ENCODE measurements at places on chromosomes 1 and 21.

GRCh38 chr1:31615414-31615813 is 2.1 kb upstream of the HCRTR1 start:
- DNase-seq, result no peak

- DNase-seq, result no peak
Observed at GRCh38 chr1:43754892-43755291, 47.6 kb downstream of the ST3GAL3 start.

- DNase-seq, result no peak
Observed at GRCh38 chr21:39084979-39085729, 98.1 kb downstream of the PSMG1 start.

DNA sequence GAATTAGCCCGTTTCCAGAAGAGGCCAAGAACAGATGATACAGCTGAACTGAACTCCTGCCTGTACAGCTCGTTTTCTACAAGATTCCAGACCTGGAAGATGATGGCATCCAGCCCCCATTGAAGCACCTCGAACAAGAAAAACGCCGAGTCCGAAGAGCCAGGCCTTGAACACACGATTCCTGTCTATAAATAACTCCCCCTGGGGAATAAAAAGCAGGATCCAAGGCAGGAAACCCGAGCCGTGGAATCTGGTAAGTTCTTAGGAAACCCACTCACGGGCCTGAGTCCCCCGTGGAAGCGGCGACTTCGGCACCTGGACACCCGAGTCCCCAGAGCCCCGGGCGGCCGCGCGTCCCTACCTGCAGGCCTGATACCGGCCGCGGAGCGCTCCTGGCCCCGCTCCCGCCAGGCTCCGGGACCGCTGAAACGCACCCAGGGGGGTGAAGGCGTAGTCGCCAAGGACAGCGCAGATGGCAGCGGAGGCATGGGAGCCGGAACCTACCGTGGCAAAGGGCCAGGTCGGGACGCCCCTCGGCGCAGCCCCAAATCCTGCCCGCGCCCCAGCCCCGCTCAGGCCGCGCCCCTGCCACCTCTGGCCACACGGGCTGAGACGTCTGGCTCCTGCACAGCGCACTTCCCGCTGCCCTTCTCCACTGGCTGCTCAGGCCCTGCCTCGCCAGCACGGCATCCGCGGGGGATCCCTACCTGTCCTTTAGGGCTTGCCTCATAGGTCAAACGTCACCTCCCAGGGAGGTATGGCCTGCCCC is 14.0 kb upstream of the HLCS start:
- DNase-seq, result no peak

DNA sequence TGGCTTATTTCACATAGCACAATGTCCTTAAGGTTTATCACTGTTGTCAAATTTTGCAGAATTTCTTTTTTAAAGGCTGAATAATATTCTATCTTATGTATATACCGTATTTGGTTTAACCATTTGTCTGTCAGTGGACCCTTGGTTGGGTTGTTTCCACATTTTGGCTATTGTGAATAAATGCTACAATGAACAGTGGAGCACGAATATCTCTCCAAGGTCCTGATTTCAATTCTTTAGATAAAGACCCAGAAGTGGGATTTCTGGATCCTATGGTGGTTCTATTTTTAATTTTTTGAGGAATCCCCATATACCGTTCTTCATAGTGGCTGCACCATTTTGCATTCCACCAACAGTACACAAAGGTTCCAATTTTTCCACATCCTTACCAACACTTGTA is 5.8 kb upstream of the ZBTB17 start:
- DNase-seq, result no peak

- DNase-seq, result no peak
Observed at GRCh38 chr1:71956613-71957285, 325.6 kb downstream of the NEGR1 start.

GRCh38 chr1:25034736-25035522 is 104.9 kb upstream of the RUNX3 start:
- DNase-seq, result no peak

DNA sequence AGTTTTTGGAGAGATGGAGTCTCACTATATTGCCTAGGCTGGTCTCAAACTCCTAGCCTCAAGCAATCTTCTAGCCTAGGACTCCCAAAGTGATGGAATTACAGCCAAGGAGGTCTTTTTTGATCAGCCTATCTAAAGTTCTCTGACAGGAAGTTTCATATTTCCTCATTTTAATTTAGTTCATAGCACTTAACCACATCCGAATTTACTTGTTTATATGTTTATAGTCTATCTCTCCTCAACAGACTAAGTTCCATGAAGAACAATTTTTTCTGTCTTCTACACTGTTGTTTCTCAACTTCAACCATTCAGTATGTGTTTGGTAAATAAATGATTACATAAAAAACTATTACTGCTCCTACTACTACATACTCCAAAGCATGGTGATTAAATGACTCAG is 47.9 kb downstream of the GON4L start:
- no peak for DNase-seq

DNA sequence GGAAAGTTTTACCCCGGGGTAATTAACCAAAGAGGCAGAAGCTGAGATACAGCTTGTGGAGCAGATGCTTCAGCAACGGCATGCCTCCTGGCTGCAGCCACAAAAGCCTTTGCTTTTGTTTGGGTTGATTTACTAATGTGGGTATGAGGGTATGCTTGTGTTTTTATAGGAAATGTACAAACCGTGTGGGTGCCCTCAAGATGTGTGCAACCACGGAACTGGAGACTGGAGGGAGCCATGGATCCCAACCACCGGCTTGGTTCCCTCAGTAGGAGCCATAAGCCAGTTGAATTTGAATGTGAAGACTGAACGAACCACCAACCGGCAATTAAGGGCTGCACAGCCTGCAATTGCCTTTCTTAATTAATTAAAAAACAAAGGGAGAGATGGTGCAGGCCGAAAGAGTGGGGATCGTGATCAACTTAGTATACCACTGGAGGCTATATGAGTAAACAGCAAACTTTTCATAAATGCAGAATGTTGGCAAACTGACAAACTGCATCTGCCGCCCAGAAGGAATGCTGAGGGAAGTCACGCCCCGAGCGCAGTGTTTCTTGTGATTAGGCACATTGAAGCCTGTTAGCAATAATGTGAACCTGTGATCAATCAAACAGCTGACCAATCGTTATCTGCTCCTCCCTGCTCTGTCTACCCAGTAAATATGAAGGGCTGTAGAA is 104.1 kb downstream of the DISP1 start:
- DNase-seq, result no peak

DNA sequence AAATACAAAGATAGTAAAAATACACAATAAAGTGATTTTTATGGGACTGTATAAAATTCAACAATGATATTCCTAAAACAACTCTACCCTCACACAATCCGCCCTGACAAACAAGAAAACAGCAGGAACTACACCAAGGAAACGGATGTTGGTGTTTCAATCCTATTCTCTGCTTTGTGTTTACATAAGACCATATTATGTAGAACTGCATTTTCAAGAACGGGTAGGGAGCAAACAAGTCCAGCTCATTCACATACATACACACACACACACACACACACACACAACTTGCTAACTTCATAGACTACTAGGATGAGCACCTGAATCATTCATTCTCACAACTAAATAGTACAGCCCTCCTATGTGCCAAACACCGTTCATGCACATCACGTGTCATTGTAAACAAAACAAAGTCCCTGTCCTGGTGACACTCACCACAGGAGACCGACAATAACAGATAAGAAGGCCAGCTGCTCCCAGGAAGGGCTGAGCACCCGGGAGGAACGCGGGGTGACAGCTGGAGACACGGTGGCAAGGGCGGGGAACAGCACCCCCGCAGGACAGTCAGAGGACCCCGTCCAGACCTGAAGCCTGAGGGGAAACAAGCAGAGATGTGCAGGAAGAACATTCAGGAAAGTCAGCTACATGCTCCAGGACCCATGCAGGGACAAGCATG is 43.0 kb downstream of the NPHP4 start:
- no peak for DNase-seq

- DNase-seq, result no peak
Observed at GRCh38 chr1:231421546-231421970, 529 bp downstream of the EGLN1 start.

- DNase-seq, result no peak
Observed at GRCh38 chr1:116126281-116126680, 15.1 kb downstream of the MAB21L3 start.

GRCh38 chr1:208227366-208227765 is 16.8 kb downstream of the PLXNA2 start:
- DNase-seq, result no peak

DNA sequence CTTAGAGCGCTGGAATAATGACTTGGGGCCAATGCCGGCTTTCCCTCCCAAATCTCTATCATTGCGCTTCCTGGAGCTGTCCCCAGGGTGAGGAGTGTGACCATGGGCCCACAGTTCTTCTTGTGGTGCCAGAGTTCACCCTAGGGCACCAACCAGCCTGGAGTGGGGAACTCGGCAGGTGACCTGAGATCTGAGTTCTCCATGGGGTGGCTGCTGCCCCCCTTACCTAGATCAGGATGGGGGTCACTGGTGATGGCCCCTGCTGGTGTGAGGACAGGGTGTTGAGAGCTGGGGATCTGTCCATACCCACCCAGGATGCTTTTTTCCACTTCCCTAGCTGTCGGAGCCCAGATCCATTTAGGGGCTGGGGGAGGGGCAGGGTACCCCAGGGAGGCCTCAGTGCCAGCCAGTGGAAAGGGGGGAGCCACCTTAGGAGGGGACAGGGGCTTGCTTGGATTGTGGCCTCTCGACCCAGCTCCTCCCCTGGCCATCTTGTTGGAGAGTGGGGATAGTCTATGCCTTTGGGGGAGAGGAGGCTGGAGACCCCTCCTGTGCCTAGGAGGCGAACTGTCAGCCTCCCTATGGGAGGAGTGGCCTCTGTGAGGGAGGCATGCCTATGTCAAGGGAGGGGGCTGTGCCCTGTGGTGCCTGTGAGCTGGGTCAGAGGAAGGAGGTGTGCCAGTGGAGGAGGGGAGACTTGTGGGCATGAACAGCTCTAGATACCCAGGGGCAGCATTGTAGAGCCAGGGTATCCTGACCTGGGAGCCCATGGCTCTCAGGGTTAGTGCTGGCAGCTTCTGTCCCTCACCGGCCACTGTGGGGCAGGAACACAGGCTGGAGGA is 1.7 kb downstream of the FOXO6 start:
- DNase-seq, result no peak

GRCh38 chr21:36749935-36750575 is 51.1 kb downstream of the SIM2 start:
- DNase-seq, result no peak

DNA sequence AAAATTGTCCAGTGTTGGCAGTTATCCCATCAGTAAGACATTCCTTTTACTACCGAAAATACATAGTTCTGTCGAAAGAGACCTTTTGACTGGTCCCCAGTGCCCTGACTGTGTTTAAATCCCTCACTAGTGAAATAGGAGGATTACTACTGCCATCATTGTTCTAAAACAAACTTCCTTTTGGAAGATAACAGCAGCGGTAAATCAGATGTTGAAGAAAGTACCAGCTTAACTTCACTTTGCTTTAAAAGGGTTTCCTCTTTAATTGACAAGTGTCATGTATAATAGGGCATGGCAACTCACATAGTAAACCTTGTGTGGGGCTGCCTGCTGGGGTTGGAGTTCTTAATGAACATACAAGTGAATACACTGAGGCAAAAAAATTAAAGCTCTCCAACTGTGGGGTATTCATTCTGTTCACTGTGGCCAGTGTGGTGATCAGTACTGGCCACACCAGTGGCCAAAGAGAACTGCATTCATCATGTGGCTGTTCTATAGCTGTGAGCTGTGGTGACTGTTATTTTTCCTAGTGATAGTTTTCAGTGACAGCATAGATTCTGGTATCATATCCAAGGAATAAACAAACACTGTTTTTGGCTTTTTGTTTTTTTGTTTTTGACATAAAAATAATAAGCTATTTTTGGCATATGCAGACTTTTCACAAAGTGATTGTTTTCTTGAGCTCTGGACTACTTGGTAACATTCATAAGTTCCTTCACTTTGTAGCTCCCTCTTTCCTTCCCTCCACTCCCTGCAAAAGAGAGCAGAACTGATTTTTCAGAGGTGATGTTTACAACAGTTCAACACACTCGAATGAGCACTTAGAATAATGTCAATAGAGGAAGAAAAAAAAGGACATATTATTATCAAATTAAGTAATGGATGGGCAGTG is 74.5 kb downstream of the NFIA start:
- no peak for DNase-seq

DNA sequence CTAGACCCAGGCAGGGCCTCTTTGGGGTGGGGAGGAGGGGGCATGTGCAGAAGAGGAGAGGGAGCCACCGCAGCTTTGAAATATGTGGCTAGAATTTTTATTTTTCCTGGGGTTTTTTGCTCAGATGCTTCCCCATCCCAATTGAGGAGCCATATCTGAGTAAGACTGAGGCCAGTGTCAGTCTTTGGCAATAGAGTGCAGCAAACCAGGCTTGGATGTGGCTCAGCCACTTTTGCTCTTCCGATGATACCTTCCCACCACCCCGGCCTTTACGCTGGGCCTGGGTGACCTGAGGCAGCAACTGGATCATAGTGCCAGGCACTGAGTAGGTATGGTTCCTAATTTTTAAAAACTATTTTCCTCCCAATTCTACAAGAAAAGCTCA is 36.9 kb downstream of the KIAA1614 start:
- DNase-seq, result no peak

DNA sequence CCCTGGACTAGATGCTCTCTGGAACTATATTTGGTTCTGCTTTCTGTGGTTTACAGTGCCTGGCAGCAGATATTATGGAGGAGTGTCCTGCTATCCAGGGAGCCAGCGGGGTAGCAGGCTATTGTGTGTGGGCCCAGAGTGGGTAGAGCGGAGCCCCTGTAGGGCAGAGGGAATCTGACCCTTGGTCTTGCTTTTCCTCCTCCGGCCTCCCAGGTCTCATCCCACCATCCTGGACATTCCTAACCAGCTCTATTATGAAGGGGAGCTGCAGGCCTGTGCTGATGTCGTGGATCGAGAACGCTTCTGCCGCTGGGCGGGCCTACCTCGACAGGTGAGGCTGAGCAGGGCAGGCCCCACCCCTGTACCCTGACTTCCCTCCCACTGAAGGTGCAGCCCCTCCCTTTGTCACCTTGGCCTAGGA is 9.1 kb downstream of the RHOC start:
- DNase-seq, result no peak

DNA sequence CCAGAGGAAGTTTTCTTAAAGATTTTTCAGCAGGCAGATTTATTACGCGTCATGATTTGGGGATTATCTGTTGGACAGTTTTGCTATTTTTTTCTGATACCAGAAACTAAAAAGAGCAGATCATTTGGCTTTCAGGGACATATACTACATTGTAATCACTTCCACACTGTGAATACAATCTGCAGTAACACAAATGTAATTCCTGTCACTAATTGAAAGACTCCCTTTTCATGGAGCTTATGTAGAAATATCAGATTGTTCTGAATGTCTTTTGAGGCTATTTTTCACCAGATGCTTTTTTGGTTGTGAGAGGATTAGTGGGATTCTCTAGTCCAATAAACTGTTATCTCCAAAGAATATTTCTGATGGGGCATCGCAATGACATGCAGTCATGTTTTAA is 464.2 kb downstream of the DISC1 start:
- DNase-seq, result no peak

All from activated CD4-positive, alpha-beta T cell treated with anti-CD3 and anti-CD28 coated beads, Interleukin-2, amount 50 U/mL, for 4 hours (primary cell).